CD4-positive, alpha-beta T cell (primary cell): ENCODE measurements at places on chromosomes 16 and 17.

DNA sequence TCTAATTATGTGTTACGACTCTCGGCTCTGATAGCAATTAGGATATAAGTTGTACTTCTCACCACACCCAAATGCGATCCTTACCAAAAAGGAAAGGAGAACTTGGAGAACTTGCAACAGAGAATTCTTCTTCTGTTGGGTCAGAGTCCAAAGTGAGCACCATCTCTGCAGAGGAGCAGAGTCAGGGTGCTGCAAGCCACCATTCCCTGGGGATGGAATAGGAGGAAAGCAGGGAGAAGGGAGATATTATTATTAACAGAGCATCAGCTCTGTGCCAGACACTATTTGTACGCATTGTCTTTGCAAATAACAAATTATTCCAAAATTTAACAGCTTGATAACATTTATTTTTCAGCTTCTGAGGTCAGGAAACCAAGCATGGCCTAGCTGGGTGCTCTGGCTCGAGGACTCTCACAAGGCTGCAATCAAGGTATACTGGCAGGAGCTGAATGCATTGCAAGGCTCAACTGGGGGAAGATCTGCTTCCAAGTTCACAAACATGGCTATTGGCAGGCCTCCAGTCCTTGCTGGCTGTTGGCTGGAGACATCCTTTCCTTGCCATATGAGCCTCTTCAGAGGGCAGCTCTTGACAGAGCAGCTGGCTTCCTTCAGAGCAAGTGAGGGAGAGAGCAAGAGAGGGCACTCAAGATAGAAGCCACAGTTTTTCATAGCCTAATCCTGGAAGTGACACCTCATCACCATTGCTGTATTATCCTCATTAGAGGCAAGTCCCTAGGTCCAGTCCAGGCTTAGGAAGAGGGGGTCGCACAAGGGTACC is 296.2 kb upstream of the CDH5 start:
- no peak for DNase-seq

GRCh38 chr16:49754495-49755312 is 101.2 kb downstream of the ZNF423 start:
- DNase-seq = no peak

DNA sequence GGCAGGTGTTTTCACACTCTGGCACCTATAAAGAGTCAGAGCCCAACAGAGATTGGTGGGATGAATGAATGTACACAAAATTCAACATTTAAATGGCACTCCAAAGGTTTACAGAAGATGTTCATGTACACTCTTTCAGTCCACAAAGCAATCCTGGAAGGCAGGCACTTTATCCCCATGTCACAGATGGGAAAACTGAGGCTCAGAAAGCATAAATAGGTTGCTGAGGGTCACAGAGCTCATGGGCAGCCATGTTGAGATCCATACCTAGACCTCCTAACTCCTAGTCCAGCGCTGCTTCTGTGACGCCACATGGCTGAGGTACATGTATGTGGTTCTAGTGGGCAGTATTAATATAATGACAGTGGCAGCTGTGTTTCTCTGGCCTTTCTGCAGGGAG is 157.7 kb upstream of the LHX1 start:
- DNase-seq = no peak

GRCh38 chr16:13552960-13553257 is 367.0 kb upstream of the ERCC4 start:
- DNase-seq = no peak

- DNase-seq = no peak
Observed at GRCh38 chr16:339680-340079, 12.8 kb downstream of the AXIN1 start.

GRCh38 chr17:44108440-44109311 is 14.8 kb downstream of the HDAC5 start:
- DNase-seq = no peak
